Thoracic aorta (tissue), 2 donors: ENCODE measurements at places on chromosomes 1 and 21. TPM values are rescaled to one million over a fixed set of nuclear protein-coding genes. Genes with fewer than 3 reads are reported as not detected.

The DAB1 gene
- total RNA-seq = not detected

The SUSD4 gene
- total RNA-seq = 1.6 TPM

The PRSS38 gene
- not detected for total RNA-seq

The PARK7 gene
- total RNA-seq = 140 TPM

The DCDC2B gene
- not detected for total RNA-seq

The TFF2 gene
- 17.0 TPM for total RNA-seq

The C1orf185 gene
- not detected for total RNA-seq

The ZNF593OS gene
- total RNA-seq = not detected

The LRRN2 gene
- total RNA-seq = 0.81 TPM

The CCDC181 gene
- total RNA-seq = 0.54 TPM

DNA sequence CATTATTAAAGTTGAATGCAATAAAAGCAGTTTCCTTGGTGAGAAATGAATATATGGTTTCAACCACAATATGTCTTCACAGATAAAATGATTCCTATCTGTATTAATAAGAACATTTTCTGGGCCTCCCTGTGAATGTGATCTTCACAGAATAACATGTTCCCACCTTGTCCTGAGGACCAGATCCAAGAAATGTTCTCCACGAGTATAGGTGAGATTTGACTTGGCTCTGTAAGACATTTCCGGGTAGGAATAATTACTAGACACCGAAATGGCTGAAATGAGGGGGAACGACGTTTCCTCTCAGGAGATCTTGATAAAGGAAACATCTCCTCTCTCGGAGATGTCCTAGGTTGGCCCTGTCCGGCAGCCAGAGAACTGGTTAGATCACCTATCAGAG, 61.4 kb downstream of the CLIC6 start:
- no peak for DNase-seq
- peaks cover 2% of the 10 kb centered on the region for H3K4me1 ChIP-seq
- H3K27me3 ChIP-seq = no peaks in the 10 kb centered on the region
- H3K36me3 ChIP-seq = no peaks in the 10 kb centered on the region

- H3K36me3 ChIP-seq = no peaks in the 10 kb centered on the region
- no peak overlapping the region for H3K4me3 ChIP-seq
- H3K27me3 ChIP-seq = no peaks in the 10 kb centered on the region
- DNase-seq = no peak
- no peaks in the 10 kb centered on the region for H3K4me1 ChIP-seq
- H3K27ac ChIP-seq = no peak overlapping the region
Observed at GRCh38 chr1:101769520-101769919, 227.2 kb downstream of the OLFM3 start.

DNA sequence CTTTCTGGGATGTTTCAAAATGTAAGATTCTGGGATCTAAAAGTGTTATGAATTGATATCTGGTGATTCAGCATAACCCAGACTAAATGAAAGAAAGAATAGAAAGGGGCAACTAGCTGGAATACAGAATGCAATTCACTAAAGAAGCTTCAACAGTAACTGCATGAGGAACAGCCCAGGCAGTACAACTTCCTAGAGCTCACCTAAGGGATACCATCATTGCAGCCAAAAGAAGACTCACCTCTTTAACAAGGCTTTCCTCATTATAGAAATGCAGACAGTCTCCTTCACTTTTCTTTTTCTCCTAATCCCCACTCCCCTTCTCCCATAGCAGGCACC, 6.3 kb downstream of the RGS5 start:
- no peaks in the 10 kb centered on the region for H3K36me3 ChIP-seq
- peaks cover 70% of the 10 kb centered on the region for H3K4me1 ChIP-seq
- peak overlapping the region; percentile 81 for H3K4me3 ChIP-seq
- no peak for DNase-seq
- no peaks in the 10 kb centered on the region for H3K27me3 ChIP-seq

DNA sequence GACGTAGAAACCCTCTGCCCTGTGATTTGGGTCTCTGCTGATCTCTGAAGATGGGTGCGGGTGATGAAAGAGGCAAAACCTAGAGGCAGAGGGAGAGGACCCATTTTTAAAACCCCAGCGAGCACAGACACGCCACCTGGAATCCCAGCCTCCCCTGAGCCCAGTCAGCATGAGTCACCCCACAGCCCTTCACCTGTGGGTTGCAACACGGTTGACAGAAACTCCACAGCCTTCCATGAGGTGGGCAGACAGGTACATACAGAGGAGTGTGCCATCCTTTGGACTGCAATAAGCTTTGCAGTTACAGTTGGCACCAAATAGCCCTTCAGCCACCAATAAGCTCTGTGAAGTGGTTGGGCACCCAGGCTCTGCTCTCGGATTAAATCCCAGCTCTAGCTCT, 2.1 kb upstream of the GRHL3 start:
- no peaks in the 10 kb centered on the region for H3K36me3 ChIP-seq
- DNase-seq = no peak
- H3K27ac ChIP-seq = no peak overlapping the region

DNA sequence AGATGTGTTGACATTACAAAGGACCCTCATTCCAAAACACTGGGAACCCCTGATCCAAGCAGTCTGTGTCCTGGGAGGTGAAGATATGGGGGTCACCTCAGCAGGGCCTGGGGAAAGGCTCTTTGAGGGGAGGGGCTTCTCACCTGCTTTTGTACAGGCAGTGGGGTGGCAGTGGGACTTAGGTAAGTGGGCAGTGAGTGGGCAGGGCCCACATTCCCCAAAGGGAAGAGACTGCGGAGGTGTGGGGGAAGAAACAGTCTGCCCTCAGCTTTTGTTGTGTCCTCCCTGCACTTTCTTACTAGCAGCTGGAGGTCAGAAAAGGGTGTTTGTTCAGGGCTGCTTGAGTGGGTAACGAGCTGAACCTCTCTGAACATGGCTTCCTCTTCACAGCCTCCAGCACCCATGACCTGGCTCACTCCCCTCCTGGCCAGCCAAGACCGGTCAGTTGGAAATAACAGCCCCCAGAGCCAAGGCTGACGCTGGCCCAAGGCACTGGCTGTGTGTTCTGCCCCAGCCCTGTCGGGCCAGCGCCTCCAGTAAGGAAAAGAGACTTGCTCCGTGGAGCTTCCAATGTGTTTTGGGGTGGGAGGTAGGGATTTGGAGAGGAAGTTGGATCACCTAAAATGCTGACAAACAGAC, 173.5 kb downstream of the PSMG1 start:
- H3K27me3 ChIP-seq = no peaks in the 10 kb centered on the region
- no peak for DNase-seq
- peaks cover 35% of the 10 kb centered on the region for H3K4me1 ChIP-seq
- peak overlapping the region; percentile 29 for H3K27ac ChIP-seq

DNA sequence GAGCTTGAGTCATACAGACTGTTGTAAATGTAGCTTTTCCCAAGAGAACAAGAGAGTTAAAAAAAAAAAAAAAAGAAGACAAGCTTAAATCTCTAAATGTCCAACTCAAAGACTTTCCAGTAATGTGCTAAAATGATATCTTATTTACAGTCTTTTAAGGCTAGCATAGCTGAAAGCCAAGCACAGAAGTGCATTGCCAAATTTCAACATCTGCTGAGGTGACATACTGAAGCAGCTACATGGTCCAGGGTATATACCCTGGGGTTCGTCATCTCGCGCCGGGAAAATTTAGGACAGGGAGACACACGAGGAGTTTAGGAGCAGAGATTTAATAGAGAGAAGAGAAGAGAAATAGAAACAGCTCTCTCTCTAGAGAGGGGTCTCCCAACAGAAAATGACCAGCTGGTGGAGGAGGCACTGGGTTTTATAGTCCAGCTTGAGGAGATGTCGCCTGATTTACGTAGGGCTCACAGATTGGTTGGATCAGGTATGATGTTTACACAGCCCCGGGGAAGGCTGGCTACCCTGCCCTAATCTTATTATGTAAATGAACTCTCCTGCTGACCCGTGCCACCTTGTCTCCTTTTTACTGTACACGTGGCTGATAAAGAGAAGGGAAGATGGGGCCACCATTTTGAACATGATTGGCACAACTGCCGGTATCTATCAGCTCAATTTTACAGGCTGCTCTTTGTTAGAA, 172.7 kb downstream of the TRIM33 start:
- no peak for DNase-seq
- no peaks in the 10 kb centered on the region for H3K36me3 ChIP-seq
- H3K27ac ChIP-seq = no peak overlapping the region
- no peak overlapping the region for H3K4me3 ChIP-seq
- no peaks in the 10 kb centered on the region for H3K27me3 ChIP-seq

DNA sequence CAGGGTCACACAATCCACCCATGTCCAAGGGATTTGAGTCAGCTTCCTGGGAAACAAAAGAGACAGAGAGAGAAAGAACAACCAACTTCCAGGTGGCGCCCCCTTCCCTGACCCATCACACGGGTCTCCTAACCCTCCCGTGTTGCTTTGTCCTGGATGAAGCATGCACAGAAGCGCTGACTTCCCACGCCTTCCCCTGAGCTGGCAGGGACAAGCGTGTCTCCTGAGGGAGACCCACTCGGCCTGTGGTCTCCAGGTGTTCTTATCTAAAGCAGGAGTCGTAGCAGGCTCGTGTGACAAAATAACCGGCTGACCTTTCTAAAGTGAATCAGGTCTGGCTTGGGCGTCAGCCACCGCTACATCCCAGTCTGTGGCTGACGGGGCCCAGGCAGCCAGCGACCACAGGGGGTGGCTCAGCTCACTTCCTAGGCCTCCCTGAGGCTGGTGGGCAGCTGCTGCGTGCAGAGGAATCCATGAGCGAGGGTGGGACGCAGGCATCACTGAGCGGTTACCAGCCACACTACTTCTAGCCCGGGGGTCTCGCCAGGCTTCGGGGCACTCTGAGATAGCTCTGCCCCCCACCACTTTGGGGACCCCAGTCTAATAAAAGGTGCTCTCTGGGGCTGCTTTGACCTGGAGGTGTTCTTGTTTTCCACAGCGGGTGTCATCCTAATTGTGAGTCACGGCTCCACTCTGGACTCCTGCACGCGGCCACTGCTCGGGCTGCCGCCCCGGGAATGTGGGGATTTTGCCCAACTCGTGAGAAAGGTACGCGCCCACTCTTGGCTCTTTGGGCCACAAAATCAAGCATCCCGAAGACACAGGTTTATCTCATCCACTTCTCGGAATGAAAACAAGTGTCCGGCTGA, 40.4 kb downstream of the UBASH3A start:
- no peaks in the 10 kb centered on the region for H3K4me1 ChIP-seq
- DNase-seq = no peak
- no peak overlapping the region for H3K27ac ChIP-seq
- H3K4me3 ChIP-seq = no peak overlapping the region

DNA sequence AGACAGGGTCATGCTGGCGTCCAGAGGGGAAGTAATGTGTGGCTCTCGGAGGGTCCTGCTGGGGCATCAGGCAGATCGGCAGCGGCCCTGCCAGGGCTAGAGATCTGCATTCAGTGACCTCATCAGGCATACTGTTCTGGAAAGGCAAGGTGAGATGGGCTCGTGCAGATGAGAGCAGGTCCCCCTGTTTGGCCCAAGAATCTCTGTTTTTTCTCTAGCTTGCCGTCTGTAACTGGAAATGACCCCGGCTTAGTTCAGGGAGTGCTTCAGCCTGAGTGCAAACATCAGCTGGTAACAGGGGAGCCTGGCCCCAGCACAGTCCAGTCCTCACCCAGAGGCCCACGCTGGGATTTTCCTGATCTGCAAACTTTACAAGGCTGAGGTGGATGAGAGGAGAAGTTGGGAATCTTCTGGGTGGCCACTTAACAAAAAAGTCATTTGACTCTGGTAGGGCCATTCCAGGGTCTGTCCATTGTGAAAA, 2.1 kb downstream of the FAM163A start:
- no peaks in the 10 kb centered on the region for H3K36me3 ChIP-seq
- H3K4me1 ChIP-seq = peaks cover 5% of the 10 kb centered on the region
- no peak for DNase-seq
- no peak overlapping the region for H3K4me3 ChIP-seq

GRCh38 chr1:153058826-153059784, 1.8 kb upstream of the SPRR2A start:
- H3K4me3 ChIP-seq = no peak overlapping the region
- no peak for DNase-seq
- no peaks in the 10 kb centered on the region for H3K4me1 ChIP-seq
- H3K36me3 ChIP-seq = no peaks in the 10 kb centered on the region
- no peak overlapping the region for H3K27ac ChIP-seq
- H3K27me3 ChIP-seq = no peaks in the 10 kb centered on the region

GRCh38 chr1:94927405-94928175, 680 bp upstream of the CNN3 start:
- H3K4me1 ChIP-seq = peaks cover 57% of the 10 kb centered on the region
- DNase-seq = no peak
- peak overlapping the region; percentile 99 for H3K27ac ChIP-seq
- H3K36me3 ChIP-seq = no peaks in the 10 kb centered on the region
- H3K27me3 ChIP-seq = no peaks in the 10 kb centered on the region
- H3K4me3 ChIP-seq = peak overlapping the region; percentile 92

DNA sequence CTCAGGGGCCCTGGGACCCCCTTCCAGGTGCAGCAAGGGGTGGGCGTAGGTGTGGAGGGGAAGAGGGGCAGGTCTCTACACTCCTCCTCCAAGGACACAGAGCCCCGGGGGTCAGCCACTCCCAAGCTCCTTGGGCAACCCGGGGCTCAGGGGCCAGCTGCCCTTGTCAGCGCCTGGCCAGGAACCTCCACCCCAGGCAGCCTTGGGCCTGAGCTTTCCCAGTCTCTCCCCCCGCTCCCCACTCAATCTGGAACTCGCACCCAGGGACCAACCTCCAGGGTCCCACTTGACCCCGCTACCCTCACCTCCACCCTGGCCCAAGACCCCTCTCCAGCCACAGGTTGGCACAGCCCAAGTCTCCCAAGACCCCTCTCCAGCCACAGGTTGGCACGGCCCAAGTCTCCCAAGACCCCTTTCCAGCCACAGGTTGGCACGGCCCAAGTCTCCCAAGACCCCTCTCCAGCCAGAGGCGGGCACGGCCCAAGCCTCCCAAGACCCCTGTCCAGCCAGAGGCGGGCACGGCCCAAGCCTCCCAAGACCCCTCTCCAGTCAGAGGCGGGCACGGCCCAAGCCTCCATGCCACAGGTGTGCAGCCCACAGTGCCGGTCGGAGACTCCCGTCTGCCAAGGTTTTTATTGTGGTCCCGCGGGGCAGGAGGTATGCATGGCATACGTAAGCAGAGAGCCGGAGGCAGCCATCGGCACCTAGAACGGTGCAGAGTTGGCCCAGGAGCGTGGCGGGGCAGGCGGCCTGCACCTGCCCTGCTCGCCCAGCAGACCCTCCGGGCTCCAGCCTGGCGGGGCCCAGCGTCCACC, 3.0 kb downstream of the TNFRSF4 start:
- H3K4me3 ChIP-seq = no peak overlapping the region
- H3K27me3 ChIP-seq = peaks cover 2% of the 10 kb centered on the region
- peaks cover 8% of the 10 kb centered on the region for H3K4me1 ChIP-seq
- H3K36me3 ChIP-seq = no peaks in the 10 kb centered on the region
- no peak overlapping the region for H3K27ac ChIP-seq

DNA sequence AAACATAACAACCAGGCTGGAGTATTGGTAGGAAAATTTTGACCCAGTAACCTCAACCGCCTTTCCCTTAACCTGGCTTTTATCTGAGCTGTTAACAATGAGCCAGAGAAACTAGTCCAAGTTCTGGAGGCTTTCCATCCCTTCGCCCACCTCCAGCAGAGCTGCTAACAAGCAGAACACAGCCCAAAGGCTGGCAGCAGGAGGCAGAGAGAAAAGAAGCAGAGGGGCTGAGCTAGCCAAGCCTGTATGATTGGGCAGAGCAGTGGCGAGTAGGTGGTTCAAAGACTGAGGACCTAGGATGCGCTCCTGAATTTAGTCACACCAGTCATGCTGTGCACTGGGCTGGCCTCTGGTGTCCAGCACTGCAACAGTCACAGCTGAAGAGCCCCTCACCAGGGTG, 123.0 kb downstream of the TNR start:
- no peak overlapping the region for H3K4me3 ChIP-seq
- no peaks in the 10 kb centered on the region for H3K27me3 ChIP-seq
- no peaks in the 10 kb centered on the region for H3K36me3 ChIP-seq

GRCh38 chr1:197902454-197903195, at the start of gene C1orf53:
C1orf53 (plus strand) TSS chr1:197902630; CDS start chr1:197902650, 20 bp downstream.
- no peak for DNase-seq
- peaks cover 13% of the 10 kb centered on the region for H3K27me3 ChIP-seq

GRCh38 chr1:208587110-208587509, 342.9 kb upstream of the PLXNA2 start:
- no peaks in the 10 kb centered on the region for H3K27me3 ChIP-seq
- no peak for DNase-seq
- no peak overlapping the region for H3K4me3 ChIP-seq
